Mucosa of descending colon (tissue), 3 donors: ENCODE measurements at places on chromosomes 2 and 18.
A peak's percentile ranks its signal among the peaks of the same experiment; 100 is the strongest.

DNA sequence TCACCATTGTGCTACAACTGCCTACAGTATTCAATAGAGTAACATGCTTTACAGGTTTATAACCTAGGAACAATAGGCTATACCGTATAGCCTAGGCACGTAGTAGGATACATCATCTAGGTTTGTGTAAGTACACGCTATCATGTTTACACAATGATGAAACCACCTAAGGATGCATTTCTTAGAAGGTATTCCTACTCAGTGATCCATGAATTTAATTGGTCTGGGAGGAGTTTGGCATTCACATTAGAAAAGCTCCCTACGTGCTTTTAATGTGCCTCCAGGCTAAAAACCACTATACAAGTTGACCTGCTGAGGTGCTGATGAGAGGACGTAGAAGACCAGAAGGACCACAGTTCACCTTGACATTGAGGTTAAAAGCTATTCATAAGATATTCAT lies 154.5 kb upstream of the LRRTM1 start:
- no peak for DNase-seq

DNA sequence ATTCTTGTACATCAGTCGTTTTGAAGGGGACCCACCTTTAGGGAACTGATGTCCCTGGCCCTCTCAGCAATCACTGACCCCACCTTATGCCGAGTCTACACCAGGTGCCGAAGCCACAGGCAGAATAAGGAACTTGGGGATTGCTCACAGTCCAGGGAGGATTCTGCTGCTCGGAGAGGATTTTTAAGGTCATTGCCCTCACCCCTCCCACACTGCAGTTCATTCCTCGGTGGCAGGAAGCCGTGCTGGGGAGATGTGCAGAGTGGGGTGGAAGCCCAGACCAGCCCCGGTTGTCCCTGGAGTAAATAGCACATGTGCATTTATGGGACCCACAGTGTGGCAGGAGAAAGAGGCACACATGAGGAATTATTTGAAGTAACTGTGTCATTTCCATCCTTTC lies 50.4 kb downstream of the PLB1 start:
- no peak for DNase-seq

DNA sequence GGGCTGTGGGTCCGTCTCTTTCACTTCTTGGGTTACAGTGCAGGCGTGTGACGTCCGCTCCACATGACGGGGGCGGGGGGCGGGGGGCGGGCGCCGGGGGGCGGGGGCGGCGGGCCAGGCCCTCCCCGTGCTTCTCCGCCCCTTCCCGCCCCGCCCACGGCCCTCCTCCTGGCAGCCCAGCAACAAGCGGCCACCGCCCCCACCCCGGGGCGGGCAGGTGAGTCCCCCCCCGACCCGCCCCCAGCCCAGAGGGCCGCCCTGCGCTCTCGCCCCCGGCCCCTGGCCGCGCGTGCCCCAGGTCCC lies 3.6 kb downstream of the ZNF516 start:
- peak; percentile 90 for DNase-seq

- DNase-seq = no peak
Observed at GRCh38 chr2:88738271-88738670, 46.8 kb downstream of the RPIA start.

DNA sequence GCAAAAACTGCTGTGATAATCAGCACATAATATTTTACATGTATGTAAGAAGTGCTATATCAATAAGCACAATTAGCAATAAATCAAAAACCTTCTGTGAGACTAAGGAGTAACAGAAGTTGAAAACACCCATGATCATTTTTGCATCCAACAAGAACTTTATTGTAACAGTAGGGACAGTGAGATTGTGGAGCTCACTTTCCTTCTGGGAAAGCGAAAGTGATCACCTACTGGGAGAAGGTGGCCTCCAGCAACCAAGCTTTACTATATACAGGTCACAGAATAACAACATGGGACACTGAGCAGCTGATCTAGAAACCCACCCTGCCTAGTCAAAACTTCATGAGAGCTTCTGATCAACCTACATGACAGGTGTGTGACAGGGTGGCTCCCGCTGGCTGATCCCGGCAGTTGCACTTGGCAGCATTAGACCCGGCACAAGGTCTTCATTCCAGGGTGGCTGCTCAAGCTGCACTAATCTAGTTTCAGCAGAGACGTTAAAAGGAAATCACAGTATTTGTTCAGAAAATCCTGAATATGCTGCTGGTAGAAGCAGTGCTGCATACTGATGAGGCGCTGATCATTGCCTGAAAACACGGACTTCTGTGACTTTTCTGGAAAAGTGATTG lies 63.5 kb upstream of the ARL5A start:
- DNase-seq = peak; percentile 23

DNA sequence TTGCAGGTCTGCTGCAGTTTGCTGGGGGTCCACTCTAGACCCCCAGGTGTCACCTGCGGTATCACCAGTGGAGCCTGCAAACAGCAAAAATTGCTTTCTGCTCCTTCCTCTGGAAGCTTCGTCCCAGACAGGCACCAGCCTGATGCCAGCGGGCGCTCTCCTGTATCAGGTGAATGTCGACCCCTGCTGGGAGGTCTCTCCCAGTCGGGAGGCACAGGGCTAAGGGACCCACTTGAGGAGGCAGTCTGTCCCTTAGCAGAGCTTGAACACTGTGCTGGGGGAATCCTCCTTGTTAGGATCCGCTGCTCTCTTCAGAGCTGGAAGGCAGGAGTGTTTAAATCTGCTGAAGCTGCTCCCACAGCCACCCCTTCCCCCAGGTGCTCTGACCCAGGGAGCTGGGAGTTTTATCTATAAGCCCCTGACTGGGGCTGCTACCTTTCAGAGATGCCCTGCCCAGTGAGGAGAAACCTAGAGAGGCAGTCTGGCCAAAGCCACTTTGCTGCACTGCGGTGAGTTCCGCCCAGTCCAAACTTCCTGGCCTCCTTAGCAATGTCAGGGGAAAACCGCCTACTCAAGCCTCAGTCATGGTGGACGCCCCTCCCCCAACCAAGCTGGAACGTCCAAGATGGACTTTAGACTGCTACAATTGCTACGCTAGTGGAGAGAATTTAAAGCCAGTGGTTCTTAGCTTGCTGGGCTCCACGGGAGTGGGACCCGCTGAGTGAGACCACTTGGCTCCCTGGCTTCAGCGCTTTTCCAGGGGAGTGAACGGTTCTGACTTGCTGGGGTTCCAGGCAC lies 652.5 kb downstream of the KCNJ3 start:
- DNase-seq = no peak

DNA sequence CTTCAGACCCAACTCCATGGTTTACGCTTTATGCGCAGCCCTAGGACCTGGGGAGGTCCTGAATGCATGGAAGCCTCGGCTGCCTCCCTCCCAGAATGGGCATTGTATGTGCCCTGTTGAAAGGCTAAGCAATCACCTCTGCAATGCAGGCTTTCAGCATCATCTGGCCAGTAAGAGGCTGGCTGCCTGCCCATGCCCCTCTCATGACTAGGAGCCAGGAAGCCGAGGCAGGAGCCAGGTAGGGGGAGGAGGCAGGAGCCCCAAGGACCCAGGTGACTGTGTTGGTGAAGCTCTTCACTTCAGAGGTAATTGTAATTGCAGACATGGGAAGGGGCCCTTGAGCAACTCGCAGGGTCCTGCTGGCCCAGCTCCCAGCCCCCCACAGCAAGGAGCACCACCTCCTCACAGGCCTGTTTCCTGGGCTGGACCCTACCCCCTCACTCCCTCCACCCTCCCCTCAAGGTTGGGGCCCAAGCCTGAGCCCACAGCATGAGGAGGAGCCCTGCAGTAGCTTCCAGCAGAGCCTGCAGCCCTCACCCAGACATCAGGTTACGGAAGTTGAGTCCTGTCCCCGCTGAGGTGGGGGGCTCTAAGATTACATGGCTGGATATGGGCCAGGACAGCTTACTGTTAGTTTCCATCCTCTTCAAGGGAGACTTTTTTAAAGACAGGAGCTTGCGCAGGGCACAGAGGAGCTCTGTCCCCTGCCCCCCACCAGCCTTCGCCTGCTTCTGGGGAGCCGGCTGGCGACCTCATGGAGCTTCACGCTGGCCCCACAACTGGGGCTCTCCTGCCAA lies 21.9 kb downstream of the CRACDL start:
- DNase-seq = no peak

DNA sequence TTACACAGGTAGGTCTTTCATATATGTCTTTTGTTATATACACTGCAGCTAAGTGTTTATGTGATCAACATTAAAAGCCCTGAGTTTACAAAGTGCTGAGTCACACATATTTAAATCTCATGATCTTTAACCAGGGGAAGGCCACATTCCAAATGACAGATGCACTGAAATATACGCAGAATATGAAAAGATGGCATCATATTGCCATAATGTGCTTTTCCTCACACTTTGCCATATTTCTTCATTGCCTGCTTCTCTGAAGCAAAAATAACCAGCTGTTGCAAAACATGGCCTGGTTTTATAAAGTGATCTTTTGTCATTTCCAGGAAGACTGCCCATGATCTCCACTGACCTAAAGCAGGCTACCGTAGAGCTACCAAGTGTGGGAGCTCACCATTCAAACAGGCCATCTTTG lies 93.5 kb upstream of the MAPRE2 start:
- DNase-seq = no peak

DNA sequence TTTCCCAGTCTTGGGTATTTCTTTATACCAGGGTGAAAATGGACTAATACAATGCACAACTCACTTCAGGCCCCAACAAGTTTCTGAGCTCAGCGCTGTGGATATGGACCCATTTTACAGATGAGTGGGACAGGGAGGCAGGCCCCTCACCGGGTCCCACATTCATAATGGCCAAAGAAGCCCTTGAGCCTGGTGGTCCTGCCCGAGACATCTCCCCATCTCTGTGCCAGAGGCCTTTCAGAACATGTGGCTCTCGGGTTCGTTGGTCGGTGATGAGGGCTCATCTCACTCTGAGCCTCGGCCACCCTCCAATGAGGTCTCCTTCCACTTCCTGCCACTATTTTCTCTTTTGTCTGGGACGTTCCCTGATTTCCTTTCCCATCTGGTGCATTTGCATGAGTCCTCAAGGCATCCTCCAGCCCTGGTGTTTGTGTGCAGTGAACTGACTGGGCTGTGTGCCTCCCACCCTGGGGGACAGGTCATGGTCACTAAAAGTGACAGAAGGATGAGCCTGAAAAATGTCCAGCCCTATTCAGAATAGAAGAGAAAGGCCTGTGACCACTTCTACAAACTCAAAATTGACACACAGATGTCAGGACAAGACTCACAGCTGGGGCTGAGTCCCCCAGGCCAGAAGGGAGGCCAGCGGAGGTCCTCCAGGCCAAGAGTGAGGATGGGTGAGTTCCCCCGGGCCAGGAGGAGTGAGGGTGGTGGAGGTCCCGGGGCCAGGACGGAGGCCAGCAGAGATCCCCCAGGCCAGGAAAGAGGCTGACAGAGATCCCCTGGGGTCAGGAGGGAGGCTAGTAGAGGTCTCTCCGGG lies 134.5 kb downstream of the PTGR3 start:
- no peak for DNase-seq

DNA sequence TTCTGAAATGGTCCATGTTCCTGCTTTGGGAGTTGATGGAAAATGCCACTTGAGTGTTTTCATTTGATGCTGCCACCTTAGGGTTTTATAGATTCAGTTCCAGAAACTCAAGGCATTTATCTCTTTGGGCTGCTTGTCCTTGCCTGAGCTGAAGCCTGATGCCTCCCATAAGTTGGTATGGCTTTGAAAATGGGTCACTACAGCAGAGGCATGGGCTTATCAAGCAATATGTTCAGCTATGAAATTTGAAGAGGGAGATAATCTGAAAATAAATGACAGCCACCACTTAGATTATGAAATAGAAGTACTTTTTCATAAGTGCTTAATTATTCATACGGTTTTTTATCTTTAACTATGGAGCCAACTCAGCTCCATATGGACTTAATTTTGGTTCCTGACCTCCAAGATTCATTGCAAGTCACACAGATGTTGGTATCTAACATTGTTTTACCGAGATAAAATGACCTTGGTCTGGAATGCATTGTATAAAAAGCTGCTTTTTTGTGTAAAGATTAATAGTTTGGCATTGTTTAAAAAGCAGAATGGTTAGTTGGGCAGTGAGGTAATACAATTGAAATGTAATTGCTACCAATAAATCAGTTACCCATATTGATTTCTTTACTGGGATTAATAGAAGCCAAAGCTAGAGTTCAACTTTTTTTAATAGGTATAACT lies 4.5 kb downstream of the SLC14A1 start:
- DNase-seq = no peak

- DNase-seq = no peak
Observed at GRCh38 chr2:231646476-231646875, 53.8 kb downstream of the TEX44 start.

GRCh38 chr2:58354230-58354629 lies 113.1 kb upstream of the FANCL start:
- no peak for DNase-seq

GRCh38 chr18:59898609-59899297 lies 1.0 kb upstream of the PMAIP1 start:
- DNase-seq = peak; percentile 30

- no peak for DNase-seq
Observed at GRCh38 chr2:100194951-100195350, 52.6 kb upstream of the AFF3 start.

DNA sequence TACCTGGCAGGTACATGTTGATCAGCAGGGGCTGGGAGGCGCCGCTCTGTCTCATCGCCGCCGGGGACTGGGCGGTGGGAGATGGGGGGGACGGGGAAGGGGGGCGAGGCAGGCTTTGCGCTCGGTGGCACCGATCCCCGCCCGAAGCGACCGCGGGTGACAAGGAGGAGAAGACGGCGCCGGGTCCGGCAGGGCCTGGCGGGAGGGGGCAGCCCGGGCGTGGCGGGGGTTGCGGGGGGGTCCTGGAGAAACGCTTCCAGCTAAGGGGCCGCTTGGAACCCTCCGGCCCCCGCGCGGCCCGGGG lies at the start of gene FEV:
Gene FEV, minus strand, starts transcription at position 164 of the 304 bp plus-strand sequence. Its CDS starts 109 bp downstream, at position 55.
- no peak for DNase-seq

GRCh38 chr2:9021563-9022211 lies 18.2 kb upstream of the MBOAT2 start:
- DNase-seq = no peak

- DNase-seq = peak; percentile 81
Observed at GRCh38 chr2:62287899-62288880, 92.3 kb downstream of the B3GNT2 start.

- DNase-seq = no peak
Observed at GRCh38 chr18:47929681-47930198, 719 bp downstream of the SMAD2 start.

DNA sequence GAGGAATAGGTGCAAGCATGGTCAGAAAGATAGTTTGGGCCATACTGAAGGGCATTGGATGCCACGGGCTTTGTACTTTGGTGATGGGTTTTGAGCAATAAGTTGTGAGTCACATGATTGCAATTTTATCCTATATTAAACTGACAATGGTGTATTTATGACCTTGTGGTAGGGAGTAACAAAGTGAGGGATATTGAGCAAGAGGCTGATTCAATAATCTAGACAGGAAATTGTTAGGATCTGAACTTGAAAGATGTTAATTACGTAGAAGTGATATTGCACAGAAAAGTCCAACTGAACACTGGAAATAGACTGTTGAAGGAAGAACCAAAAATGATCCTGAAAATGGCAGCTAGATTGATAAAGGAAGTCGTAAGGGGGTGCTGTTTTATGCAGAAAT lies 46.6 kb upstream of the TCF4 start:
- DNase-seq = no peak

GRCh38 chr2:61763605-61764034 lies 90.2 kb downstream of the FAM161A start:
- peak; percentile 86 for DNase-seq

- no peak for DNase-seq
Observed at GRCh38 chr2:65818873-65819451, 386.6 kb upstream of the SPRED2 start.
